ENCODE measurements at places on chromosomes 6 and 20.

- no peak for DNase-seq
- no peak overlapping the region for H3K4me3 ChIP-seq
- H3K27me3 ChIP-seq, result no peaks in the 10 kb centered on the region
- no peaks in the 10 kb centered on the region for H3K36me3 ChIP-seq
- H3K4me1 ChIP-seq, result no peaks in the 10 kb centered on the region
These were observed 262.0 kb upstream of the RIN2 start for GRCh38 chr20:19495905-19496703.

DNA sequence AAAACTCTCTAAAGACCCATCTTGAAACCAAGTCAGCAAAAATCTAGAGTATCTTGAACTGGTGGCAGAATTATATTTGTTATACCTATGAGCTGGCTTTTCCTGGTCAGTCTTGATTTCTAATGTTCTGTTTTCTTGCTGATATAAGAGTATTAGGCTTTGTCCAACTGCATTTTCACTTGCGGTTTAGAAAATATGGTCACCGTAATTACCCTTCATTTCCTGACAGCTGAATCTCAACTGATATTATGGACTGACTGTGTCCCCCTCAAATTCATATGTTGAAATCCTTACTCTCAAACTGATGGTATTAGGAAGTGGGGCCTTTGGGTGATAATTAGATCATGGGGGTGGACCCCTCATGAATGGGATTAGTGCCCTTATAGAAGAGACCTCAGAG, 72.1 kb downstream of the TXLNB start:
- peak overlapping the region; percentile 38 for H3K4me3 ChIP-seq
- no peaks in the 10 kb centered on the region for H3K36me3 ChIP-seq
- H3K4me1 ChIP-seq, result peaks cover 10% of the 10 kb centered on the region
- DNase-seq, result no peak

DNA sequence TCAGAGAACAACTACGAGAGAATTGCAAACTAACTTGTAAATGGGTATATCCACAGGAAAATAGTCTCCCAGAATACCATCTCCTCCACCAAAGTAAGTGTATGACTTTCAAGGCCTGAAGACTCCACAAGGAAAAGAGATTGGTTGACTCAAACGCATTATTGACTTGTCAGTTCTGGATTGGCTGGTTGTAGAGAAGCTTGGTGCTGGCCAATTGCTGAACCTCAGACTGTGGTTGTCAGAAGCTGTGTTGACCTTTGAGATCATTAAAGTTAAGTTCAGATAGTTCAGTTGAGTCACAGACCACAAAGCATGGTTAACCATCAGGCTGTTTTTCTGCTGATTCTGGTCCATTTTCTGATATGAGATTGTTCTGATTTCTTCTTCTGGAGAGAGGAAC, 388.3 kb downstream of the BMP2 start:
- H3K27ac ChIP-seq, result no peak overlapping the region
- no peaks in the 10 kb centered on the region for H3K27me3 ChIP-seq
- H3K36me3 ChIP-seq, result no peaks in the 10 kb centered on the region

GRCh38 chr6:12289365-12289919, 719 bp upstream of the EDN1 start:
- peak; percentile 45 for DNase-seq
- no peaks in the 10 kb centered on the region for H3K36me3 ChIP-seq
- peak overlapping the region; percentile 81 for H3K4me3 ChIP-seq
- H3K27ac ChIP-seq, result no peak overlapping the region
- H3K4me1 ChIP-seq, result peaks cover 18% of the 10 kb centered on the region

DNA sequence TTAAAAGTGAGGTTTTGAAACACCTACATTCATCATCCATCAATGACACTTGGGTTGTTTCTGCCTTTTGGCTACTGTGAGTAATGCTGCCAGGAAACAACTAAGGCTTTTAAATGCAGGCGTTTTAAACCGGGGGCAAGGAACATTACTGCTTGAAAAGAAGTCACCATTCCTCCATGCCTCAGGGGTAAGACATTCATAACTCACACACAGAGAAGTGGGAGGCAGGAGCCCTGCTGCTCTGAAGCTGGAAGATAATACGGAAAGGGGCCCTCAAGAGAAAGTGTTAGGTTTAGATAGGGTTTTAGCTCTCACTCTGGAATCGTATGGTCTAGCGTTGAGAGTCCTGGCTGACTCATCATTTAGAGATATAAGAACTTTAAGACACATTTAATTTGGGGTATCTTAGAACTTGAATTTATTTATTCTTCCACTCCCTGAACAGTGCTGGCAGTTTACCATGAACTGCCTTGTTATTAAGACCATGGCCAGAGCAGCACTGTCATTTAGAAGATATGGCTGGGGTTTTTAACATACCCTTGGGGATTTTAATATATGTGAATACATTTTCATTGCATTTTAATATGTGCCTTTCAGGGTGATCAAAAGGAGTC, 1.8 kb downstream of the TUBB1 start:
- H3K27ac ChIP-seq, result no peak overlapping the region
- DNase-seq, result no peak
- H3K36me3 ChIP-seq, result peaks cover 25% of the 10 kb centered on the region

- H3K4me3 ChIP-seq, result no peak overlapping the region
- H3K4me1 ChIP-seq, result peaks cover 38% of the 10 kb centered on the region
- H3K27ac ChIP-seq, result peak overlapping the region; percentile 11
- peaks cover 5% of the 10 kb centered on the region for H3K27me3 ChIP-seq
- DNase-seq, result no peak
These were observed 52.5 kb downstream of the HLA-DPB1 start for GRCh38 chr6:33128318-33128717.

Data from activated T-helper 1 cell treated with anti-CD3 and anti-CD28 coated beads, Interleukin-12 subunit alpha, Interleukin-12 subunit beta, Interleukin-2, Interleukin-4 antibody, amounts not matched to agents 30 ng/mL and 10 ng/mL and 1 ng/mL, durations not matched to agents 14 hours and 24 hours and 36 hours (primary cell).